ENCODE measurements at places on chromosomes 2 and 18. TPM values are rescaled to one million over a fixed set of nuclear protein-coding genes. Genes with fewer than 3 reads are reported as not detected.

Gene DLX1
- total RNA-seq = 0.09 TPM

Gene ITGB6
- total RNA-seq = 0.33 TPM

GRCh38 chr2:165533331-165533730, 63.8 kb downstream of the CSRNP3 start:
- no peak overlapping the region for H3K27ac ChIP-seq
- H3K4me3 ChIP-seq = no peak overlapping the region
- H3K36me3 ChIP-seq = no peaks in the 10 kb centered on the region

DNA sequence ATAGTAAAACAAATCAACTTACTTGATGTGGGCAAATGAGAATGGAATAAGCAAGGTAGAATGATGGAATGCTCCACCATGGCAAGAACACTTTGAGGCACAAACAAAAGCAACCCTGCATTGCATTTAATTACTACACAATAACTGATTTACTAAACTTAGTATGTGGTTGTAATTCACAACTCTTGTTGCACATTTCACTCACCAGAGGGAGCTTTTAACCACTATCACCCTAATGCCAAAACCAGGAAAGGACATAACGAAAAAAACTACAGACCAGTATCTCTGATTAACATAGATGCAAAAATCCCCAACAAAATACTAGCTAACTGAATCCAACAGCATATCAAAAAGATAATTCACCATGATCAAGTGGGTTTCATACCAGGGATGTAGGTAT, 659.8 kb downstream of the CPS1 start:
- no peak overlapping the region for H3K27ac ChIP-seq
- H3K4me1 ChIP-seq = no peaks in the 10 kb centered on the region
- H3K36me3 ChIP-seq = no peaks in the 10 kb centered on the region
- DNase-seq = no peak
- H3K4me3 ChIP-seq = no peak overlapping the region
- no peaks in the 10 kb centered on the region for H3K27me3 ChIP-seq

DNA sequence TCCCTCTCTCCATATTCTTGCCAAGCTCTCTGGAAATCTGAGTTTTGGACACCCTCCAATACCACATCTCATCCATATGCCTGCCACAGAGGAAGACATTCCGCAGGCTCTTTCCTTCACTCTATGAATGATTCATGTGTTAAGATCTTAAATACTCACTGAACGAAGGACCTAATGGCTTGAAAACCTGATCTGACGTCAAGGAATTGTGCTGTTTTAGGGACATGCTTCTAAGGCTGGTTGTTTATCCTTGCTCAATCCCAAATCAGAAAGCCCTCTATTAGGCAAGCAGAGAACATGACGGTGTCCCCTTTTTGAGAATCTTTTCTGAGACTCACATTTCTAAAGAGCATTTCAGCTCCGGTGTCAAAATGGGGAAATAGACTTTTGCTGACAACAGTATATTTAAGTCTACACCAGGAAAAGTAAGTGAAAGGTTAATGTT, 83.7 kb upstream of the GALNT5 start:
- no peak overlapping the region for H3K4me3 ChIP-seq
- no peak overlapping the region for H3K27ac ChIP-seq
- no peaks in the 10 kb centered on the region for H3K36me3 ChIP-seq
- no peaks in the 10 kb centered on the region for H3K27me3 ChIP-seq
- no peaks in the 10 kb centered on the region for H3K4me1 ChIP-seq

GRCh38 chr2:117359266-117359914, 455.1 kb upstream of the DDX18 start:
- H3K36me3 ChIP-seq = no peaks in the 10 kb centered on the region
- no peak for DNase-seq
- no peak overlapping the region for H3K27ac ChIP-seq
- H3K4me1 ChIP-seq = no peaks in the 10 kb centered on the region
- H3K27me3 ChIP-seq = no peaks in the 10 kb centered on the region
- no peak overlapping the region for H3K4me3 ChIP-seq
